ENCODE measurements at places on chromosomes 16 and 17.

DNA sequence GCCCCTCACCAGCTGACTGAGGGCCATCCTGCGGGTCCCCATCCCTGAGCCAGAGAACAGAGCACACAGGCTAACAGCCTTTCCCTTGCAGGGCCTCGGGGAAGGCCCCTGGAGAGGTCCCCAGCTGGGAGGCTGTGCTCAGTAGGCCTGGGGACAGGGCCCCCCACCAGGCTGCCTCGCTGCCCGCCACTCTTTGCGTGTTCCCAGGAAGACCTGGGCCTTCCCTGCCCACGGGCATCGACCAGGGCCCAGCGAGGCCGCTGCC, 785 bp downstream of the HID1 start:
- no peak for DNase-seq

- no peak for DNase-seq
Observed at GRCh38 chr16:85088570-85089199, 23.6 kb downstream of the CIBAR2 start.

GRCh38 chr17:67515490-67516083, 138.5 kb downstream of the PITPNC1 start:
- DNase-seq = no peak

- peak; percentile 90 for DNase-seq
Observed at GRCh38 chr17:66580184-66580955, 254.5 kb upstream of the CACNG5 start.

DNA sequence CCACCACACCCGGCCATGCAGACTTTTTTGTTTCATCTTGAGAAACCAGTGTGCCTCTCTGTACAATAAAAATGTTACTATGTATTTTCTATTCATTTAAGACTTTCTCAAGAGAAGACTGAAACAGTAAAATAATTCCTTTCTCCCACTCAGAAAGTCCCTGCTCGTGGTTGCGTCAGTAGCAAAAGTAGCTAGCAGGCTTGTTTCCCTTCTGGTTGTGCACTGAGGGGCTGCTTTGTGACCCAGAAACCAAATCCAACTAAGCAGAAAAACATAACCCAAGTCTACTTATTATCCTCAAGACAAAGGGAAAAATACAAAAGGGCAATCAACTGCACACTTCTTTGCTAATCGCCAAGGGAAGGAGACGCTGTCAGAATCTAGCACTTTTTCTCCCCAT, 3.4 kb upstream of the PNPO start:
- DNase-seq = no peak

GRCh38 chr16:50992350-50993032, 158.6 kb downstream of the SALL1 start:
- DNase-seq = no peak

GRCh38 chr16:11140867-11141266, 115.1 kb downstream of the SOCS1 start:
- DNase-seq = no peak

- DNase-seq = no peak
Observed at GRCh38 chr16:69568676-69569075, 2.9 kb downstream of the NFAT5 start.

GRCh38 chr16:83939266-83939855, 13.7 kb upstream of the OSGIN1 start:
- DNase-seq = no peak

DNA sequence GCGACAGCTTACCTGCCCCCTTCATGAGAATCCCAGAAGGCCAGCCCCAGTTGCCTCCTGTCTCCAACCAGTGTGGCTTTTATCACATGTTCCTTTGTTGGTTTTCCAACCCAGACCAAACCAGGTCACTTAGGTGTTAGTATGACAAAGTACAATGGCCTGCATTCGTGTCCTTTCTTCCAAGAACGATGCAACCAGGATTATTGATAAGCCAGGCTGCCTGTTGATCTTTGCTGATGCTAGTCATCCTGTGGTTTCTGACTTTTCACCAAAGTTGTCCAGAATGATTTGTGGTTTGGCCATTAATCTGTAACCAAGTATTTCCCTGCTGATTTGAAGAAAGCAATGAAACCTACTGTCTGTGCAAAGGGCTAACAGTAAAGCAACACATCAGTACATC, 191.4 kb downstream of the CYLD start:
- no peak for DNase-seq

- no peak for DNase-seq
Observed at GRCh38 chr17:2551493-2551892, 39.8 kb upstream of the METTL16 start.

GRCh38 chr17:58631523-58632323, 60.1 kb downstream of the TEX14 start:
- DNase-seq = peak; percentile 100

- no peak for DNase-seq
Observed at GRCh38 chr16:16857012-16857411, 478.1 kb downstream of the NPIPA7 start.

- DNase-seq = no peak
Observed at GRCh38 chr16:24935336-24935735, 79.8 kb downstream of the ARHGAP17 start.

- no peak for DNase-seq
Observed at GRCh38 chr16:57030346-57030902, 41.1 kb downstream of the NLRC5 start.

DNA sequence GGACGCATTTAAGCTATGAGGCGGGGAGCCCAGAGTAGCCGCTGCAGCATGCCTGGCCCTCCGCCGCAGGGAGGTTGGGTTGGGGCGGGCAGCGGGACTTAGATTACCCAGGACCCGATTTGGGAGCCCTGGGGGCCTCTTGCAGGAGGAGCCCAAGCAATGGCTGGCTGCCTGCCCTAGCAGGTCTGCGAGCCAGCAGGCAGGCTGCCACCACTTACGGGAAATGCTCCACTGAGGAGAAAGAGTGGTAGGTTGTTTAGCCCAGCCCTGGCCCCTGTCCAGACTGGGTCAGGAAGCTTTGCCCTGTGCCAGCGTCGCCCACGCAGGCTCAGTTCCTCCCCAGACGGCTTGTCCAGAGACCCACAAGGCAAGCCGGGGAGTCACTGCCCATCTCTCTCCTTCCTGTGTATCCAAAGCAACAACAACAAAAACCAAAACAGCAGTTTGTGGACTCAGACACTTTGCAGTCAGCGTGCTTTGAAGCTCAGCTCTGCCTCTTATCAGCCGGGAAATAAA, 10.3 kb upstream of the TVP23A start:
- DNase-seq = no peak

- DNase-seq = no peak
Observed at GRCh38 chr16:89586853-89587252, 11.3 kb downstream of the CPNE7 start.

DNA sequence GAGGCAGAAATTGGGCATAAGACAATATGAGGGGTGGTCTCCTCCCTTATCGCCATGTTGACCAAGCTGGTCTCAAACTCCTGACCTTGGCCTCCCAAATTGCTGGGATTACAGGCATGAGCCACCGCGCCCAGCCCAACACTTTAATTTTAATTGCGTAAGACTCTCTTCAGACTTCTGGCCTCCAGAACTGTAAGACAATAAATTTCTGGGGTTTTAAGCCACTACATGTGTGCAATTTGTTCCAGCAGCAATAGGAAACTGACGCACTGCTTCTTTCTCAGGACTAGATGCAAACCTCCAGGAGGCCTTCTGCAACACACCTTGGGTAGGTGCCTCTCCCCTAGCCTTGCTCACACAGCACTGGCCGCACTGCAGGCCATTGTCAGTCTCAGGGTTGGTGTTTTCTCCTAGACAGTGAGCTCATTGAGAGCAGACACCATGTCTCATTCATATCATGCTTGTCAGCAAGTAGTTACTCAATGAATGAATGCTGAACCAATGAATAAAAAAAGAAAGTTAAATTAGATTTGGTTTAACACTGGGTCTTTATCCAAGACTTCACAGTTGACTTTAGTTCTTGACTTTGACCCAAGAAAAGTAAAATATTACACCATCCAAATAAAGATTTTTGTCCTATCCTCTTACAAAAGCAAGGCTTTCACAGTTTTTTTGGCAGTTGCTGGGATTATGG, 5.5 kb upstream of the ACSF2 start:
- DNase-seq = no peak

- no peak for DNase-seq
Observed at GRCh38 chr17:45222014-45222288, 266 bp downstream of the FMNL1 start.

DNA sequence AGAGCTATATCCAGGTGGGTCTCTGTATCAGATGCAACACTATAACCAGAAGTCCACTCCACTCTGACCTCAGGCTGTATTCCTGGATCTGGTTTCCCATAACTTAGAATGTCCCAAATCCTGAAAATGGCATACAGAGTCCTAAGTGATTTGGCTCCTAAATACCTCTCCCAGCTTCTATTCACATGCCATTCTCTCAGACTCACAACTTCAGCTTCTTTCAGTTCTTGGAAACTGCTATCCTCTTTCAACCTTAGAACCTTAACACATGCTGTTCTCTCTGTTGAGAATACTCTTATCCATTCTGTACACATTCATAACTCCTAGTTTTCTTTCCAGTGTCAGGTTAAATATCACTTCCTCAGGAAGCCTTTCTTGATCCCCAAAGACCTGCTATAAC, 132.0 kb downstream of the BRIP1 start:
- DNase-seq = no peak

DNA sequence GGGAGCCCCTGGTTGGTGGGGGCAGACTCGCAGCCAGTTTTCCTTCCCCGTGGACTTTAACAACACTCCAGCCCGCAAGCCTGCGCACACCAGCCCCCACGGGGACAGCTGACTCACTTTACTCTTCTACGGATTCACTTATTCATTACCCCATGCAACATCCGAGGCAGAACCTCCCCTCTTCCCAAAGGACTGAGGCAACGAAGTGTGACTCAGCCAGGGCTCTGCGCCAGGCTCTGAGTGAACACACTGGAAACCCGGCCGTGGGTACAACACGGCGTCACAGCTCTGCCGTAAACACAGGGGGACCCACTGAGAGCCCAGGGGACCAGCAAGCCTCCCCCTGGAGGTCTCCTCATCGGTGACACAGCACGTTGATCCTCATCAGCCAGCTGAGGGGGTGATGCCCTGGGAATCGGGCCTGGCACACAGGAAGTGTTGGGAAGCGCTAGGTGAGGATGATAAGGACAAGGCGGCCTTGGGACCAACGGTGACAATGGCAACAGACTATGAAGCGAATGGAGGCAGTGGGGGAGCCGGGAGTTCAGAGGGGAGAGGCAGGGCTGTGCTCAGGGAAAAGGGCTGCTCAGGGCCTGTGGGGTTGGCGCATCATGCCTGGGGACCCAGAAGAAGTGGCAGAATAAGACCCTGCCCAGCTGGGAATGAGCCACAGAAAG, 14.6 kb downstream of the COTL1 start:
- DNase-seq = peak; percentile 99

- peak; percentile 65 for DNase-seq
Observed at GRCh38 chr17:15169676-15170075, 95.5 kb downstream of the PMP22 start.

DNA sequence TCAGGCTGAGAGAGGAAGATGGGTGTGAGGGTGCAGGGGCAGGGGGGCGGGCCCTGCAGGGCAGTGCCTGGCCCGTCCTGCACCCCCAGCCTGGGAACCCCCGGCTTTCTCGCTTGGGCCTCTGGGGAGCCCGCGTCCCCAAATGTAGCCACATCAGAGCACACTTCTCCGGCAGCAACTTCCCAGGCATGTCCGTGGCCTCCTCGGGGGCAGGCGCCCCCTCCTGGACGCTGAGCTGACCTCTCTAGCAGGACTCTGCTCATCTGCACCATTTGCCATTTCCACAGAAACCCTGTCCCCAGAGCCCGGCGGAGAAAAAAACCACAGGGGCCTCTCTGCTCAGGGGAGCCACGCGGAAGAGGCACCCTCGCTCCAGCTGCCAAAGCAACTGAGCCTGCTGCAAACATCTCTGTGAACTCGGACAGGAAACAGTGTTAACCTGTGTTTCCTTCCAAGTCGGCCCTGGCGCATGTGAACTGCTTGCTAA, 63.4 kb downstream of the KLHDC4 start:
- DNase-seq = peak; percentile 36

DNA sequence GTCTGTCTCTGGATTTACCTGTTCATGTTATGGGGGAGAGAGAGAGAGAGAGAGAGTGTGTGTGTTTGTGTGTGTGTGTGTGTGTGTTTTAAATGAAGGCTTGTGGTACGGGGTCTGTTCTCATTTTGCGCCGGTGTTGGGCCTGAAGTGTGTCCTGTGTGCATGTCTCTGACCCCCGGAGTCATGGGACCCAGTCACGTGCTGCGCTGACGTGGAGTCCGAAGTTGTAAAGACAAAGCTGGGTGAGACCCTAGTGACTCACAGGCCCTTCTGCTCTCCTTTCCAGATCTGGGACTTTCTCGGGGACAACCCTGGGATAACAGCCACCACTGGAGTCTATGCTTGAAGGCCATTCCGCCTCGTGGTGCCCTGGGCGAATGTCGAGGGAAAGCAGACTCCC, 35.0 kb downstream of the JPH3 start:
- no peak for DNase-seq

GRCh38 chr17:57485916-57486881, 229.9 kb downstream of the MSI2 start:
- no peak for DNase-seq

GRCh38 chr16:65176603-65177002, 54.7 kb upstream of the CDH11 start:
- DNase-seq = peak; percentile 79

DNA sequence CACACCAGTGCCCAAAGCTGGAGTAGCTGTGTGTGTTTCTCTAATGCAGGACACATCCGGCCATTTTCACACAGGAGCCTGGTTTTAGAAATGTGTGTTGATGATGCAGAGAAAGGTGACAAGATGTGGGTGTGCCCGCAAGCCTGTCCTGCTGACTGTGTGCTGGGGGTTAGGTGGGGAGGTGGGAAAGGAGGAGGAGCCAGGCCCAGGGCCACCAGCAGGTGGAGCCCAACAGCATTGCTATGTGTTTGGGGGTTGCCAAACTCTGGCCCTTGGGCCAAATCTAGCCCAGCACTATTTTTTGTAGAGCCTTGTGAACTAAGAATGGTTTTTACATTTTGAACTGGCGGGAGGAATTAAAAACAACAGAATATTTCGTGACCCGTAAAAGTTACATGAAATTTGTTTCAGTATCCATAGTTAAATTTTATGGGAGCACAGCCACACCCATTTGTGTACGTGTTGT, 61.7 kb upstream of the LGALS9 start:
- no peak for DNase-seq

- no peak for DNase-seq
Observed at GRCh38 chr16:63185235-63185780, 1149.1 kb upstream of the CDH8 start.

GRCh38 chr16:30948667-30949649, at the start of gene ORAI3:
ORAI3 (plus strand) TSS chr16:30949068; CDS start chr16:30949290, 222 bp downstream.
- DNase-seq = peak; percentile 82

DNA sequence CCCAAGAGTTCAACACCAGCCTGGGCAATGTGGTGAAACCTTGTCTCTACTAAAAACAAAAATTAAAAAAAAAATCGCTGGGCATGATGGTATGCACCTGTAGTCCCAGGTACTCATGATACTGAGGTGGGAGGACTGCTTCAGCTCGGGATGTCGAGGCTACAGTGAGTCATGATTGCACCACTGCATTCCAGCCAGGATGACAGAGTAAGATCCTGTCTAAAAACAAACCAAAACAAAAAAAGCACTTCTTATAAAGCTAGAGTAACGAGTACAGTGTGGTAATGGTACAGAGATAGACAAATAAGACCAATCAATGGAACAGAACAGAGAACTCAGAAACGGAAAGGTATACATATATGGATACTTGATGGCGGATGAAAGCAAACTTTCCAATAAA, 4.4 kb downstream of the NSMCE1 start:
- DNase-seq = peak; percentile 82
